ENCODE measurements at places on chromosomes 6 and 20.
A peak's percentile ranks its signal among the peaks of the same experiment; 100 is the strongest.

- no peak for DNase-seq
Observed at GRCh38 chr6:157539900-157540752, 159.1 kb downstream of the ZDHHC14 start.

- DNase-seq: no peak
Observed at GRCh38 chr20:53757472-53757913, 163.9 kb upstream of the ZNF217 start.

DNA sequence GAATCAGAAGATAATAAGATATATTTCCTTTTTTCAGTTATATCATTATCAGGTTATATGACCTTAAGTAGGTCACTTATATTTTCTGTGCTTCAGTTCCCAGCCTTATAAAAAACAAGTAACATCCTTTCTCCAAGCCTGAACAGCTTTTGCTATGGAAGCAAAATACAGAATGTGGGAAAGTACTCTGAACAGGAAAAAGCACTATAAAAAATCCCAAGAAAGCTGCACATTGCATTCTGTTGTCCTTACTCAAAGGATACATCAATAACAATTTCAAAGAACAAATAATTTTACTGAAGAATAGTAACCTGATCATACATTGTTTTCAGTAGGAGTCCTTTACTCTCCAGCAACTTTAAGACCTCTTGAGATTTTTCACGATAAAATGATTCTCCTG, 56.4 kb downstream of the SLC35A1 start:
- DNase-seq: no peak

DNA sequence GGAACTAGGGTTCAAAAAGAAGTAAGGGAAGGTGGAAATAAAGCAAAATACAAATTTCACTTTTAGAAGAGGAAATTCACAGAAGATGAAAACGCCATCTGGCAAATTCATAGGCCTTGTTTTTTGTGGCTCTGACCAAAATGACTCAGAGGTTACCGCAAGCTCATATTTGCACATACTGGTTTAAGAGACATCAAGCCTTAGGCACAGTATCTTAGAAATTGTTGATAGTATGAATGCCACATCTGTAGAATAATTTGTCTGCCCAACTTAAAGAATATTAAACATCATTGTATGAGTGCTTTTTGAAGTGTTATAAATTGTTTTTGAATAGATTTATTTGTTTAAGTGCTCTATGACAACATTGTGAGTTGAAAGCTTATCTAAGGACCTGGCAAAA, 10.6 kb downstream of the TAAR1 start:
- DNase-seq: peak; percentile 1

DNA sequence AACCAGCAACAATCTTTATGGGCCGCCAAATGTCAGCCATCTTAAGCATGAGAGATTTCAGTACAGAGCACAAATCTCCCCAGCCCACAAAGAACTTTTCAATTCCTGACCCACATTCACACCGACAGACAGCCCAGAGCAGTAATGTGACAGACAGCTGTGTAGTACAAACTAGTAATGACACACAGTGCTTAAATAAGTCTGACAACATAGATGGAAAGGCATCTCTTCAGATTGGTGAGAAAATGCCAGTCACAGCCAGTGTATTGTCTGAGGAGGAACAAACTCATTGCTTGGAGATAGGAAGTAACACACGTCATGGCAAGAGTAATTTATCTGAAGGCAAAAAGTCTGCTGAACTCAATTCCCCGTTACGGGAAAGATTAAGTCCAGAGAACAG, 36.0 kb downstream of the KIZ start:
- DNase-seq: no peak

DNA sequence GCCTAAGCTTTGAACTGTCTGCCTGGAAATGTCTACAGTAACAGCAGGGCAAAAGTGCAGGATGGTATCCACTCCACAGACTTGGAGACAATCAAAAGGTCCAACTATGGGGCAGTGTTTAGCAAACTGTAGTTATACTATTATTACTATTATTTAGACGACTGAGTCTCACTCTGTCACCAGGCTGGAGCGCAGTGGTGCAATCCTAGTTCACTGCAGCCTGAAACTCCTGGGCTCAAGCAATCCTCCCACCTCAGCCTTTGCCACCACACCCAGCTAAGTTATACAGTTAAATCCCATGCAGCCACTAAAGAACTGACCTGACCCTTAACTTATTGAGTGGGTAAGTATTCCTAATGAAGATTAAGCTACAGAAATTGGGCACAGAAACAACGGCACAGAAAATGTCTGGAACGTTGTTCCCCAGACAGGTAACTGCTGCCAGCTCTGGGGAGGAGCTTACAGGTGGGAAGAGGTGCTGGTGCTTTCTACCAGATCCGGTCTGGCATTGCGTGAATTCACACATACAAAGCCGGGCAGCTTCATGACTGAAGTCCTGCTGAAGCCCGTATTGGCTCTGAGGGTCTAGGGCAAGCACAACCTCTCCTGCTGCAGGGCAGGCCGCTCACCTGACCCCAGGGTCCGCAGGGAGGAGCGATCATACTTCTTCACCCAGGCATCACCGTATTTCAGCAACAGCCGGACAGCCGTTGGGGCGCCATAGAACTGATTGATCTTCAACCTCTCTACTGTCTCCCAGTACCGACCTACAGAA, 27.0 kb upstream of the APMAP start:
- no peak for DNase-seq

DNA sequence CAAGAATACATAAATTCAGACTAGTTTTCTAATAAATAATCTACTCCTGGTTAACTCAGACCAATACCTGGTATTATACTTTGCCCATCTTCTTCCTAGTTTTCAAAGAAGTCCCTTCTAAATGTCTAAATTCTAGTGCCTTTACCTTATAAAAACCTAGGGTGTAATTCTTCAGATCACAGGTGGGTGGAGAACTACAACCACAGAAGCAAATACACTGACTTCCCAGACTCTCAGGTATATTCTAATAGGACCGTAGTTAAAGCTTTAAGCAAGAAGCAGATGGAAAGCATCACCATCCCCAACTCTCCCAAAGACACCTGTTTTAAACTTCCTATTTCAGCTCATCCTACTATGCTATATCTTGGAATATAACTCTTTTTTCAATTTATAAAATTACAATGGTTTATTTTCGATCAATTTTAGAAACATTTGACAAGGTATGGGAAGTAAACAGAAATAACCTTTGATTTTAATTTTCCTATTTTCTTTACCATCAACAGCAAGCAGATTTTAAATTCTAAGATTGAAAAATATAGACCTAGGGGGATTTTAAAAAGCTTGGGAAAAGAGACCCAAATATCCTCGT, 15.8 kb downstream of the MAN1A1 start:
- no peak for DNase-seq
